ENCODE measurements at places on chromosomes 7 and 10.

DNA sequence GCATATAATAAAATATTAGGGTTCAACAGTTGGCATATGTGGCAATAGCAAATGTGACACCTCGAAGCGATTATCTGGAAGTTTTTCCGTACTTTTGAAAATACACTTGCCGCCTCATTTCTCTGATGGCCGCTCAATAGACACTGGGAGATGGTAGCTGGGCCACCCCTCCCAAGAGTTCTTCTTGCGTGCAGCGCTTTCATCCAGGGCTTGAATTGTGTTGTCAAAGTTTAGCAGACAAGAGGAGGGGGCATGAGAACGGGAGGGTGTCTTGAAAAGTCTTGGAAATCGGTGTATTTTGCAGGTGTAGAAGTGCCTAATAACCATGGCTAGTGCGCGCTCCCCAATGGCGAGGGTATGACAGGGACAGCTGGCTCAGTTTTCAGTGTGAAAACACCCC is 8.5 kb downstream of the PTF1A start:
- no peak for DNase-seq

- DNase-seq, result no peak
Observed at GRCh38 chr10:55274367-55274766, 473.3 kb upstream of the PCDH15 start.

DNA sequence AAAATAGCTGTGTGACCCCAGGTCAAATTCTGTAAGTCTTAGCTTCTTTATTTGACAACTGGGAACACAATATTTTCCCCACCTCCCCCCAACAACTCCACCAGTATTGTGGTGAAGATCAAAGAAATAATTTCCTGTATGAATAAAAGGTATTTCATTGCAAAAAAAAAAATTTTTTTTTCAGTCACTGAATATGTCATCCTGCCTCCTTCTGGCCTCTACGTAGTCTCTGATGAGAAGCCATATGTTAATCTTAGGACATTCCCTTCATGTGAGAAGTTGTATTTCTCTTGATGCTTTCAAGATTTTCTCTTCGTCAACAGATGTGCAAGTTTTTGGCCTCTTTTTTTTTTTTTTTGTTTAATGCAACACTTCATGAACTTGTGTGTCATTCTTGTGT is 33.0 kb downstream of the ZNF33A start:
- no peak for DNase-seq

DNA sequence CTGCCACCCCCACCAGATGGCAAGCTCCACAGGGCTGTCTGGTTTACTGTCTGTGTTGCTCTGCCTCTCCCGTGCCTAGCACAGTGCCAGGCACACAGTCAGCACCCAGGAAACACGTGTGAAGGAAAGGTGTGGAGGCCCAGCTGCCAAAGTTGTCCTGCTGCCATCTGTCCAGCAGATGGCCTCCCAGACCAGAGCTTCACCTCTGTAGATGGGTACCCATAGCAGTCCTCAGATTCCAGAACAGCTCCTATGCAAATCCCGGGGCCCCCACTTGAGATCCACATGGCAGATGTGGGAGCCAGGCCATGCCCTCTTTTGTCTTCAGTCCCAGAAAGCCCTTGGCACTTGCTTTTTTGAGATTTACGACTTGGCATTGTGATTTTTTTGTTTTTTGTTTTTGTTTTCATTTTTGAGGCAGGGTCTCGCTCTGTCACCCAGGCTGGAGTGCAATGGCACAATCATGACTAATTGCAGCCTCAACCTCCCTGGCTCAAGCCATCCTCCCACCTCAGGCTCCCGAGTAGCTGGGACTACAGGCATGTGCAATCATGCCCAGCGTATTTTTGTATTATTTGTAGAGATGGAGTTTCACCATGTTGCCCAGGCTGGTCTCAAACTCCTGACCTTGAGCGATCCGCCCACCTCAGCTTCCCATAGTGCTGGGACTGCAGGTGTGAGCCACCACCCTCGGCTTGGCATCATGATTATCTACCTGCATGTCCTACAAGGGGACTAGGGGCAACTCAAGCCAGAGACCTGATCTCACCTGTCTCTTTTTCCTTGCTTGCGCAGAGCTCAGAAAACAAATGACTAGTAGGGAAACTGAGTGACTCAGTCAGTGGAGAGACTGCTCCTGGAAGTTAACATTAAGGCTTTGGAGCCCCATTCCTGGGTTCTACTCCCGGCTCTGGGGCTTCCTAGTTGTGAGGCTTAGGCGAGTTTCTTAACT is 16.9 kb upstream of the PALD1 start:
- peak; percentile 58 for DNase-seq

DNA sequence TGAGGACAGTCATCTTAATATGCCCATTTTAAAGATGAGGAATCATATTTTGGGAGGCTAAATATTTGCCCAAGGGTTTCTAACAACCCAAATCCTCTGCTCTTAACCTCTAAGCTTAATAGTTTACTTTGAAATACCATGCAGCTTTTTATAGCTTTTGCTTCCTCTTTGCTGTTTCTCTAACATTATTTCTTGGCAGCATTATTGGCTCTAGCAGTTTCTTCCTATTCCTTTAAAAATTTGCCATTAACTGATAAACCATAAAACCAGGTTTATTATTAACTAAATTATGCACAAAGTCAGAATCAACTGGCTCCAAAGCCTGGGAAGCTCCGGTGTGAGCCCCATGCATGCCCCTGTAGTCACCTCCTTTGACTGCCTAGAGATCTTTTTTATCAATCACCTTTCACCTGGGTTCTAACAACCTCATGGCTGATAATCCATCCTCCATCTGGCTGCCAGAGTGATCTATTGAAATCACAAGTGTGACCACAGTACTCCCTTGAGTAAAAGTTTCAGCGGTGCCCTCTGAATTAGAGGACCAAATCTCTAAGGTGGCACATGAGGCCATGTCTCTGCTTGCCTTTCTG is 62.4 kb downstream of the ITGB8 start:
- DNase-seq, result no peak

GRCh38 chr7:70775570-70776156 is 356.3 kb upstream of the GALNT17 start:
- no peak for DNase-seq

DNA sequence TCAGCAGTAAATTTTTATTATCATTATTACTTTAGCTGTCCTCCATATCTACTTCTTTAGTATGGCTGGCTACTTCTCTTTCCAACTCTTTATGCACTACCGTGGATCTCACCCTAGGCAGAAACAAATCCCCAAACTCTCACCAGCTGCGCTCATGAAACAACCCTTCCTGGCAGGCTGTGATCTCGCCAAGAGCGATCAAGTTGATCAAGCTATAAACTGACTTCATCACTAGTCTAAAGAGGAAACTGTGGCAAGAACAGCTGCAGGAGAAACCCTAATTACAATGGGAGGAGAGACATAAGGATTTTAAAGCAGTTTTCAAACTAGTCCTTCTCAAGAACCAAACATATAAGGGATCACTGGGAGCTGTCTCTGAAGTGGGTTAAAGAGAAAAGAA is 160.5 kb upstream of the PRSS58 start:
- no peak for DNase-seq

- DNase-seq, result peak; percentile 48
Observed at GRCh38 chr7:7970237-7970530, 1.6 kb downstream of the GLCCI1 start.

- DNase-seq, result peak; percentile 62
Observed at GRCh38 chr10:79137826-79138225, 69.1 kb downstream of the ZMIZ1 start.

DNA sequence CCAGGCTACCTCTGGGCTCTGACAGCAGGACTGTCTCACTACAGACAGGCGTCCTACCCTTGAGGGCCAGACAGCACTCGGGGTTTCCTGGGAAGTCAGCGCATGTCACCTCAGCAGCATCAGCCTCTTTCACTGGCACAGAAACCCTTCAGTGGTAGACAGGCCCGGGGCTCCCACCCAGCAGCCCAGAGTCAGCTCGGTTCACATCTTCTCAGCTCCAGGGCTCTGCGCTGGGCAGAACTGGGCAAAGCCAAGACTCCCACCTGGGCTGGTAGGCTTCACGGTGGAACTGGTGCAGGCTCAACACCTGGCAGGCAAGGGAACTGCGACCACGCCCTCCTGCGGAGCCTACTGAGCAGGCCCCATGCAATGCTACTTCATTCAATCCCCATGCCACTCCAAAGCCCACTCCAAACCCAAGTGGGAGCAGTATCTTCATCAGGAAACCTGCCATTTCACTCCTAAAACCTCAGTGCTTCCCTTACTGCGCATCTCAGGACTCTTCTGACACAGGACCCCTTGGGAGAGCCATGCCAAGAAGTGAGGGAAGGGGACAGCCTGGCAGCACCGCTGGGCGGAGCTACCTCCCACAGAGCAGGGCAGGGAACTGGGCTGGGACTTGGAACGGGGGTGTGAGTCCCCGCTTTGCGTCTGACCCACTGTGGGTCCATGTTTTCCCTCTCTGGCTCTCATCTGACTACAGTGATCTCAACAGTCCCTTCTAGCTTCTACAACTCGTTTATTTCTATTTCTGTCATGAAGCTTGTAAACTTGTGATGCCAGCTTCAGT is 60.4 kb downstream of the SCRN1 start:
- DNase-seq, result no peak

DNA sequence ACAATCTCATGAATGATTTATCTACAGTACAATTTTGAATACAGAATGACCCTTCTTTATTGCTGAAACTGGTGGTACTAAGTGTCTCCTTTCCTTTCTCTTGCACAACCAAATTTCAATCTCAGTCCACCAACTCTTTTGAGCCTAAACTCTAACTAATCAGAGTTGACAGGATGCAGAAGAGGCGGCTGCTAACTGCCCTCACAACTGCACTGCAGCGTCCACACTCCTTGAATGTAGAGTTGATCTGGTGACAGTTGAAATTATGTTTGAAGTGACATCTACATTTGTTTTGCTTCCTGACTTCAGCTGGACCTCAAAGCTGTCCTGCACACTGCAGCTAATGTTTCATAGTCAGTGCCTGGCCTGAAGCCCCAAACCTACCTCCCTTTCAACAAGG is 139.6 kb downstream of the ZMYND11 start:
- no peak for DNase-seq

- no peak for DNase-seq
Observed at GRCh38 chr7:7159063-7159658, 23.2 kb upstream of the C1GALT1 start.

DNA sequence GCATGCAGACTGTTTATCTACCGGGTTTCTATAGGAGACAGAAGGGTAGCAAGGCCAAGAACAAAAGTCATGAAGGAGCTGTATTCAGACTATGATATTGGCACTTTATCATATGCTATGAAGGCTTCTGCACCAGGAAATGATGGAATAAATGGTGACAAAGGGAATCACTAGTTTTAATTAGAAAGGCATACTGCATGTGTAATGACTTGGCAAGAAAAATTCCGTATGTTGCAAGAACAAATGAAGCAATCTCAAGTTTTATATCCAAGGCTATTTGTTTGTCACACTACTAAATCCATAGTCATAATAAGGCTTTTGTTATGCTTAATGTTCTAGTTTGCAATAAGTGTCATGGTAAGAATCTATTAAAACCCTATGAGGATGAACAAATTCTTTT is 230.9 kb downstream of the ZEB1 start:
- no peak for DNase-seq

DNA sequence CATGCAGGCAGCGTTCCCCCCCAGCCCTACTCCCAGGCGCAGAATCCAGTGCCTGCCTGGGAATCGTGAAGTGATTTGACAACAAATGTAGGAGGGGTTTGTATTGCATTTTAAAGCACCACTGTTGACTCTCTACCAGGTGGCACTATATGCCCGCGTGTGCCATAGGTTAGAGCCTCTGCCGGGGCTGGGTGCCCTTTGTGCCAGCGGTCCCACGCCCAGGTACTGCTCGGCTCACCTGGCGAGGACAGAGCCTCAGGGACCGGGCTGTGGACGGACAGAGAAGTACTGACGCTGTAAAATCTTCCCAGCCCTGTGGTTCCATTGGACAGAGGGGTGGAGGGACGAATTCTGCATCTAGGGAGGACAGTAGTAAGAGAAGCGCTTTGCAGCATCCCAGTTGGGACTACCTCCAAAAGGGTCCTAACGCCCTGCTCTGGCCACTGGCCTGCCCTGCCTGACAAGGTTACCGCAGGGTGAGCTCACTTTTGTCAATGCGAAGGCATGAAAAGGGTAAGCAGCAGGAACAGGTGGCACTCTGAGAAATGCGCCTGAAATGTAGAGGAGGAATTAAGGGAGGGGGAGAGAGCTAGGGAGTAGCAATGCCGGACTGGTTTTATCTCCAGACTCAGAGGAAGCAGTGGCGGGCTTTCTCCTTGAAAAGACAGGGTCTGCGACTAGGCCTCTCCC is 788 bp upstream of the CACNA2D1 start:
- DNase-seq, result peak; percentile 25

DNA sequence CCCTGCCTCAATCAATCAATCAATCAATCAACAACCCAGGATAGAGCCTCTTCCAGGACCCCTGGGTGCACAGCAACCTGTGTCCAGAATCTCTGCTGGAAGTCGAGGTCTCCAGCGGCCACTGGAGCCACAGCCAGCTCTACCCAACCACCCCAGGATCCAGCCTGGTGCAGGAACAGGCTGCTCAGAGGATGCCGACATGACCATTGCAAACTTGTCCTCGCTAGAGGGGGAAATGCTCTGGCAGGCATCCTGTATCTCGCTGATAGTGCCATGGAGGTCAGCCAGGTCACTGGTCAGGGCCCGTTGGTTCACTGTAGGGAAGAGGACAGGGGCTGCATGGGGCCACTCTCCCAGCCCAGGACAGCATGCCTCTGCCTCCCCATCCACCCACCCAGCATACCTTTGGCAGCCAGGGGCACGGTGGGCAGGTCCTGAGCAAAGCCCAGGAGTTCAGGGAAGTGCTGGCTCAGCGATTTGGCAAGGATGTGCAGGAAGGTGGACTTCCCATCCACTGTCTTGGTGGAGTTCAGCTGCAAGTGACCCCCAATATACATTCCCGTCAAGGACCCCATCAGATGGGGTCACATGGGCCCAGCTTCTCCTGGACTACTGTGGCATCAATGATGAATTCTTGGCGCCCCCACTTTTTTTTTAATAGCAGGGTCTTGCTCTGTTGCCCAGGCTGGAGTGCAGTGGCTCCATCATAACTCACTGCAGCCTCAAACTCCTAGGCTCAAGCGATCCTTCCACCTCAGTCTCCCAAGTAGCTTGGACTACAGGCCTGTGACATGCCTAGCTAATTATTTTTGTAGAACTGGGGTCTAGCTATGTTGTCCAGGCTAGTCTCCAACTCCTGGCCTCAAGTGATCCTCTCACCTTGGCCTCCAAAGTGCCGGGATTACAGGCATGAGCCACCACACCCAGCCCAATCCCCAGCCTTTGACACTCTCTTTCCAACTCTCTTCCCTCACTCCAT is 49.4 kb downstream of the GRID2IP start:
- no peak for DNase-seq

DNA sequence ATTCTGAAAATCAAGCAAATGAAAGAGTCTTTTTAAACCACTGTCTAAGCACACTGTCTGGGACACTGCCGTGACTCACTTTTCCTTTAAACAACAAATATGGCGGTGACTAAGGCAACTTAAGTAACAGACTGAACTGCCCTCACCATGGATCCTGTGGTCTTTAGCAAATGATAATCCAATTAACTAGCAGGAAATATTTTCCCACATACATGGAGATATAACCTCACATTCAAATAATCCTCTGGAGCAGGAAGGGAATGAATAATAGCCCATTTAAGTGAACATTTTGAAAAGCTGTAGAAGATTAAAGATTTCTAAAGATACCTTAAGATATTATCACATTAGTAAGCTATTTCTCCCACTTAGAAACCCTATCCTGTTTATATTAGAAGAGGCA is 40.3 kb upstream of the LRRC17 start:
- no peak for DNase-seq

- DNase-seq, result no peak
Observed at GRCh38 chr7:108211382-108212201, 81.4 kb upstream of the LAMB4 start.

- DNase-seq, result no peak
Observed at GRCh38 chr7:112065758-112066157, 140.4 kb downstream of the DOCK4 start.
